ENCODE measurements at places on chromosomes 5 and 9. TPM values are rescaled to one million over a fixed set of nuclear protein-coding genes. Genes with fewer than 3 reads are reported as not detected.

The RGS7BP gene
- total RNA-seq, result 6.5 TPM

The ACTBL2 gene
- total RNA-seq, result not detected

The PKD2L2 gene
- total RNA-seq, result 0.81 TPM

The NMUR2 gene
- 0.14 TPM for total RNA-seq

The MARCOL gene
- total RNA-seq, result not detected

DNA sequence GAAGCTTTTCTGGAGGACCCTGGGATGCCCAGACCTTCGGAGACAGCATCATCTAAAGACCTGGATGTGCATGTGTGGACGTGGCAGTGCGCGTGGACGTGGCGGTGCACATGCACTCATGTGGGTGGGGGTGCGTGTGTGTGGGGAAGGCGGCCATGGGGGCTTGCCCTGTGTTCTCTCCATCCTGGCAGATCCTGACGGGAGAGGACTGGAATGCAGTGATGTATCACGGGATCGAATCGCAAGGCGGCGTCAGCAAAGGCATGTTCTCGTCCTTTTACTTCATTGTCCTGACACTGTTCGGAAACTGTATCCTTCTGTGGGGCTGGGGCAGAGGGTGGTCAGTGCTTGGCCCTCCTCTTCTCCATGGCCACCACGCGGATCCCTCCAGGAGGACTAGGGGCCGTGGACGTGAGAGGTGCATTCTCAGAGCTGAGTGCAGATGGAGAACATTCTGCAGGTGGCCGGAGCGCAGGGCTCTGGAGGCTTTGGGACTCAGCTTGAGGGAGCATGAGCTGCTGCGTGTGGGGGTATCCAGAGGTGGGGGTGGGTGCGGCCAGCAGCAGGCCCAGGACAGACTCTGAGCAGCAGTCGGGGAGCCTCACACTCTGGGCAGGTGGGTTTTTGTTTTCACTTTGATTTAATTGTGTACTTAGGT, 129.1 kb downstream of the CACNA1B start:
- DNase-seq, result no peak

DNA sequence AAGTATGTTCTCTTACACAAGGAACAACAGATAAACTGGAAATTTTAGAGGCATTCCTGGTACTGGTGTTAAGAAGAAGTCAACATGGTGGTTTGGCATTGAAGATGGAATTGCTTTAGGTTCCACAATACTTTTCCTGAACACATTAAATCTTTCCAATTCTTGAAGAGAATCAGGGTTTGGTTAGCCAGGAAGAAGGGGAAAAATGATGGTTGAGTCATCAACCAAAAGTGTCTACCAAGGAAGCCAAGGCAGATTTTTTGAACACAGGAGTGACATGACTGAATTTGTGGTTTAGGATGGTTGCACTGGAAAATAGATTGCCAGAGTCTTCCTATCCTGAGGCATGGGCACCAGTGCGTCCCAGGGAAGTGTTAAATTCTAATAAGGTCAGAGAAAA, 433.4 kb downstream of the TMEM38B start:
- DNase-seq, result no peak

DNA sequence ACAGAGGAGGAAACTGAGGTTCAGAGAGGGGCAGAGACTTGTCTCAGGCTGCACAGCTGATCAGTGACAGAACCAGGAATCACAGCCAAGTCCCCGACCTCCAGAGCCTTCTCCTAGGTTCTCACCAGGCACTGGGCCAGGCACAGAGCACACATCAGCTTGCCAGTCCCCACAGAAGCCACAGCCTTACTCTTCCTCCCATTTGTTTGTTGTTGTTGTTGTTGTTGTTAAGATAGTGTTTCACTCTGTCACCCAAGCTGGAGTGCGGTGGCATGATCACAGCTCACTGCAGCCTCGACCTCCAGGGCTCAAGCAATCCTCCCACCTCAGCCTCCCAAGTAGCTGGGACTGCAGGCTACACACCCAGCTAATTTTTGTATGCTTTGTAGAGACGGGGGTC, 41.4 kb downstream of the NAIF1 start:
- no peak for DNase-seq

Data from Right ventricle myocardium inferior (tissue), 1 donor.